ENCODE measurements at places on chromosomes 16 and 17. TPM values are rescaled to one million over a fixed set of nuclear protein-coding genes. Genes with fewer than 3 reads are reported as not detected.

PSMC5 gene
- total RNA-seq, result 109 TPM

CUEDC1 gene
- total RNA-seq, result 44.9 TPM

GRCh38 chr16:89902980-89903379, 15.7 kb upstream of the MC1R start:
- no peaks in the 10 kb centered on the region for H3K27me3 ChIP-seq
- H3K4me1 ChIP-seq, result no peaks in the 10 kb centered on the region
- H3K4me3 ChIP-seq, result no peak overlapping the region
- peaks cover 16% of the 10 kb centered on the region for H3K36me3 ChIP-seq

DNA sequence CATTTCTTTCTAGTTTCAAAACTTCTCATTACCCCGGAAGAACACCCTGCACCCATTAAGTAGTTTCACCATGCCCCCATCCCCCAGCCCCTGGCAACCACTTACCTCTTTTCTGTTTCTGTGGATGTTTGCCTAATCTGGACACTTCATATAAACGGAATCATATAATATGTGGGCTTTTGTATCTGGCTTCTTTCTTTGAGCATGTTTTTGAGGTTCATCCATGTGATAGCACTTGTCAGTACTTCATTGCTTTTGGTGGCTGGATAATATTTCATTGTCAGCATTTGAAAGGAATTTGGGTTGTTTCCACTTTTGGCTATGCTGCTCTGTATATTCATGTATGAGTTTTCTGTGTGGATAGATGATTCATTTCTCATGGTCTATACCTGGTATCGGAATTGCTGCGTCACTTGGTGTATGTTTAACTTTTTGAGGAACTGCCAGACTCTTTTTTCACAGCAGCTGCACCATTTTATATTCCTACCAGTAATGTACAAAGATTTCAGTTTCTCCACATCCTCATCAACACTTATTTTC, 30.0 kb upstream of the SLC5A10 start:
- no peaks in the 10 kb centered on the region for H3K4me1 ChIP-seq
- no peak overlapping the region for H3K27ac ChIP-seq
- H3K36me3 ChIP-seq, result no peaks in the 10 kb centered on the region
- DNase-seq, result no peak
- no peak overlapping the region for H3K4me3 ChIP-seq

GRCh38 chr16:54843424-54843750, 87.3 kb upstream of the IRX5 start:
- H3K27ac ChIP-seq, result no peak overlapping the region
- H3K4me3 ChIP-seq, result no peak overlapping the region
- no peaks in the 10 kb centered on the region for H3K27me3 ChIP-seq
- H3K36me3 ChIP-seq, result no peaks in the 10 kb centered on the region

GRCh38 chr16:85501900-85502299, 111.2 kb upstream of the GSE1 start:
- H3K4me3 ChIP-seq, result no peak overlapping the region
- no peaks in the 10 kb centered on the region for H3K36me3 ChIP-seq
- H3K27me3 ChIP-seq, result no peaks in the 10 kb centered on the region

GRCh38 chr17:64747938-64748540, 85.9 kb upstream of the SMURF2 start:
- H3K36me3 ChIP-seq, result peaks cover 6% of the 10 kb centered on the region
- no peak for DNase-seq
- no peak overlapping the region for H3K27ac ChIP-seq
- H3K4me3 ChIP-seq, result no peak overlapping the region
- H3K4me1 ChIP-seq, result no peaks in the 10 kb centered on the region

DNA sequence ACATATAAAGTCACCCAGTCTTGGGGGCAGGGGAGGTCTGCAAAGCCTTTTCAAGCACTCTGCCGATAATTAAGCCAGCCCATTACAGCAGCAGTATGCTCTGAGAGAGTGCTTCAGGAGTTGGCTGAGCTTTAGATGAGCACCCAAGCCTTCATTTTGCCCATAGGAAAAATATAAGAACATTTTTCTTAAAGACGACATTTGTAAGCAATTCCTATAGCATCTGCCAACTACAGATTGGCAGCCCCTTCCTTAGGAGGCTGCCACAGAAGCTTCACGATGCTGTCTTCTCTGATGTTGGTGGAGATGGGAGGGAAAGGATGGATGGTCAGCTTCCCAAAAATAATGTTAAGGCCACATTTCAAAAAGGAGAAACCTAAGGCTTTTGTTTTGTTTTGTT, 367.5 kb downstream of the XYLT1 start:
- no peak overlapping the region for H3K4me3 ChIP-seq
- no peaks in the 10 kb centered on the region for H3K36me3 ChIP-seq
- no peak for DNase-seq
- no peaks in the 10 kb centered on the region for H3K4me1 ChIP-seq

GRCh38 chr17:61770752-61771533, 92.4 kb downstream of the BRIP1 start:
- no peaks in the 10 kb centered on the region for H3K27me3 ChIP-seq
- no peak for DNase-seq
- H3K4me3 ChIP-seq, result no peak overlapping the region
- H3K27ac ChIP-seq, result no peak overlapping the region
- H3K4me1 ChIP-seq, result no peaks in the 10 kb centered on the region
- H3K36me3 ChIP-seq, result no peaks in the 10 kb centered on the region

TMC8 gene
- total RNA-seq, result 1.2 TPM

DNA sequence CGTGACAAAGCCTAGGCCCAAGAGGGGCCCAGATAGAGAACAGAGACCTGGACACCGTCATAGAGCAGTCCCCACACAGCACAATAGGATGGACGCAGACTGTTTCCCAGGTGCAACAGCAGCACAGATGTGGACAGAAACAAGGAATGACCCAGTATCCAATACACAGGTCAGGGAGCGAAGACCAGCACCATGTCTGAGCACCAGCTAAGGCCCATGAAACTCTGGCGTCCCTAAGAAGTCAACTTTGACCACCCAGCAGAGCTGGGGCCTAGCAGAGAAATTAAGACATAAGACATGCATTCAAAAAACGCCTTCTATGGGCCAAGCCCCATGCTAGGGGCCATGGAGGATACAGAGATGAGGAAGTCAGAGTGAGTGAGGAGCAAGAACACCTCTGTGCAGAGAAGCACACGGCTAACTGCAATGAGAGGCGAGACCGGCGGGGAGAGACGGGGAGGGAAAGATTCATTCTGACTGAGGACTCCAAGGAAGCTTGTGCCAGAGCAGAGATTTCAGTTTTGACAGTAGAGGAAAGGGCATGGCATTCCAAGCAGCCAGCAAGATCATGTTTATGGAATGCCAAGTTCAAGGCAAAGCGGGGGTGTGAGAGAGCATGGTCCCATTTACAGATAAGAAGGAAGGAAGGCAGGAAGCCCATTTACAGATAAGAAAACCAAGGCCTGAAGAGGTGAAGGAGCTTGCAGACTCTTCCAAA, 50.8 kb downstream of the PITPNM3 start:
- H3K27ac ChIP-seq, result no peak overlapping the region
- no peak overlapping the region for H3K4me3 ChIP-seq
- H3K27me3 ChIP-seq, result no peaks in the 10 kb centered on the region
- H3K4me1 ChIP-seq, result no peaks in the 10 kb centered on the region
- H3K36me3 ChIP-seq, result no peaks in the 10 kb centered on the region

GRCh38 chr16:58461056-58461455, 38.9 kb upstream of the NDRG4 start:
- H3K4me3 ChIP-seq, result no peak overlapping the region
- peaks cover 6% of the 10 kb centered on the region for H3K4me1 ChIP-seq
- H3K27ac ChIP-seq, result no peak overlapping the region
- H3K27me3 ChIP-seq, result peaks cover 8% of the 10 kb centered on the region
- no peaks in the 10 kb centered on the region for H3K36me3 ChIP-seq

DNA sequence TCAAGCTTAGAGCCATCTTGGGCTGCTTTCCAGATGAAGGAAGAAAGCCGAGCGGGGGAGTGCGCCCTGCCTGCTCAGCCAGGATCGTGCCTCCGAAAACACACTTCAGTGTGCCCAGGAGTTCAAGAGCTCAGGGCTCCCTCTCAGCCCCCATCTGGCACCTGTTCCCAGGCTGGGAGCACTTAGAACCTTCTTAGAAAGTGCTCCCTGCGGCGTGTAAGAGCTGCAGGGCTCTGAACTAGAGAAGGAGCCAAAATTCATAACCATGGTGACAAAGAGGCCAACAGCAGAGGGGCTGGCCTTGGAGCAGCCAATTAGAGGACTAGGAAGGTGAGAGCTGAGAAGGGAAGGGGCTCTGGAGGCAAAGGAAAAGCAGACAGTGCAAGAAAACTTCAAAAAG, 59.0 kb upstream of the TNRC6C start:
- H3K4me3 ChIP-seq, result no peak overlapping the region
- H3K4me1 ChIP-seq, result no peaks in the 10 kb centered on the region
- H3K27me3 ChIP-seq, result no peaks in the 10 kb centered on the region

DNA sequence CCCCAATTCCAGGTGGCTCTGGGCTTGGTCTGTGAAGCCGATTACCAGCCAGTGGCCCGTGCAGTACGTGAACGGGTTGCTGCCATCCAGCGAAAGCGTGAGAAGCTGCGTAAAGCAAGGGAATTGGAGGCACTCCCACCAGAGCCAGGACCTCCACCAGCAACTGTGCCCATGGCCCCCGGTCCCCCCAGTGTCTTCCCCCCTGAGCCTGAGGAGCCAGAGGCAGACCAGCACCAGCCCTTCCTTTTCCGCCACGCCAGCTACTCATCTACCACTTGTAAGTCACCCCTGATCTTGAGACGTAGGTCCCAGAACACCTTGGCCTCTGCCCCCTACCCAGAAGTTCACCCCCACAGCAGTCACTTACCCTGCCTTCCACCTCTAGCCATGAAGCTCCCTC, 6.9 kb downstream of the WNK4 start:
- H3K4me3 ChIP-seq, result no peak overlapping the region
- DNase-seq, result no peak
- no peaks in the 10 kb centered on the region for H3K4me1 ChIP-seq

- no peaks in the 10 kb centered on the region for H3K27me3 ChIP-seq
- peaks cover 13% of the 10 kb centered on the region for H3K4me1 ChIP-seq
- no peak overlapping the region for H3K4me3 ChIP-seq
- no peaks in the 10 kb centered on the region for H3K36me3 ChIP-seq
These were observed 13.8 kb upstream of the ATP6V0C start for GRCh38 chr16:2499890-2500429.

Data from prostate gland (tissue), 2 donors.